NCI-H1105 (cell line): ENCODE measurements at places on chromosomes 4 and X.

GRCh38 chrX:155046811-155047528, 20.3 kb downstream of the FUNDC2 start:
- no peak for DNase-seq

DNA sequence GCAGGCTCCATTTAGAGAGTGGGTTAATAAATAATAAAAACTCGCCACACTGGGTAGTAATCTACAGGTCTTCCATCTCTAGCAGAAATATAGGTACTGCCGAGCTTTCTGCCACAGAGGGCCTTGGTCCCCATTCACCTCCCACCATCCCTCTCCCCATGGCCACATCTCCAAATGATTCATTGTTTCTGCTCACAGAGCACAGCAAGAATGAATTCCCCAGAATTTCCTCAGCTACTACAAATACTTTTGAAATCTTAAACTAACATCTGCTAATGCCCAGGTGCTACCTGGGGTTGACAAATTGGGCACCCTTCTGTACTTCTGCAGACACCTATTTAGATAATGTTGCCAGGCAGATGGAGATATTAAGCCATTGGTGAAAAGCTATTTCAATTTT, 5.1 kb downstream of the PHEX start:
- no peak for DNase-seq

DNA sequence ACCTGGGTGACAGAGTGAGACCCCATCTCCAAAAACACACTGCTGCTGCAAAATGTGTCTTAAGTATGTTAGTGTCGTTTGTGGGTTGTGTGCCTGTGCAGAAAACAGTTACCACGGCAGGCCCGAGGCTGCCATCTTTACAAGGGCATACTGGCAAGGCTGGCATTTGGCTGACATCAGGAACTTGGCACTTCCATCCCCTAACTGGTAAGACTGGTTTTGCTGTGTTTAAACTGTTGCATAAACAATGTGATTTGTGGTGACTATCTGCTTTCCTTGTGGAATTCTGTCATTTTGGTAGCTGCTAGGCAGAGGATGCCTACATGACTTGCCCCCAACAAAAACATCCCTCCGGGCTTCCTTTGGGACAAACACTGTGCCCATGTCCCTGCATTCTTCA, 12.3 kb downstream of the LRP2BP start:
- no peak for DNase-seq

DNA sequence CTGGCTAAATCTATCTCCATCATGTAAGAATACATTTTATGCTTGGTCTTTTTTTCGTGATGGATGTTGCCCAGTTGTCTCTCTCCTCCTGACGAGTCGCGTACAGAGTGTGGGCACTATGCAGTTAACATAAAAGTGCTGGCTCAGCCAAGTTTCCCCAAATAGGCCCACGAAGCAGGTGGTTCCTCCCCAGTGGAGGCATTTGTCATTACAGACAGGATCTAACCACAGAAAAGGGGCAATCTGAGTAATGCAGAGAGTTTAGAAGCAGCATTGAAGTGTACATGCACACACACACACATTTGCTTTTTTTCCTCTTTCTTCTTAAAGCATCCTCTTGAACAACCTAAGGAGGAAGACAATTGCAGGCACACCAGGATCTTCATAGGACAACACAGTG, 188.7 kb upstream of the VCX start:
- DNase-seq, result no peak

GRCh38 chr4:102533348-102533747, 32.2 kb downstream of the NFKB1 start:
- no peak for DNase-seq

DNA sequence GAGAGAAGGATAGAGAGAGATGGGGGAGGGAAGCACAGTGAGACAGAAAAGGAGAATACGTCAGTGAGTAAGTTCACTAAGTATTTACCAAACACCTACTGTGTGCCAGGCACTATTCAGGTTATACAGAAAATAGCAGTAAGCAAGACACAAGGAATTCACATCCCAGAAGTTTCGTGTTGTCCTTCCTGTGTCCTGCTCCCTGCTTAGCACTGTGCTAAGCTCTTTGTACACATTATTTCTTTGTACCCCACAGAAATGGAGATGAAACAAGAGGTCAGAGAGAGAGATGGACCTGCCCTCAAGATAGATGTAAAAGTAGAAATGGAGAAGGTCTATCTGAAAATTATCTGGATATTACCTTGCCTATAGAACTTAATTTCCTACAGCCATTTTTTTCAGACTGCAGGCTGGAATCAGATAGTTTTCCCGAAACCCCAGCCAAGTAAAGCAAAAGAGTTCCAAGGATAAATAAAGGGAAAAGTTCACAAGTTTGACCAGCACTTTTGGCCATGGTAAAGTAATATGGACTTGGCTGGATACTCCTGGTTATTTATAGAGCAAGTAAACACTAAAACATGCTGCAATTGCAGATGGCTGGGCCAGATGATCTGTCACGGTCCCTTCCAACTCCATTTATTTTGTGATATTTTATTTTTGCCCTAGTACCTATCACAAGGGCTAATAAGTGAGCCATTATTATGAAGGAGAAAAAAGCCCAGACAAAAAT, 353.7 kb upstream of the SLC7A11 start:
- no peak for DNase-seq

- DNase-seq, result no peak
Observed at GRCh38 chr4:120633810-120634209, 288.7 kb downstream of the PRDM5 start.

DNA sequence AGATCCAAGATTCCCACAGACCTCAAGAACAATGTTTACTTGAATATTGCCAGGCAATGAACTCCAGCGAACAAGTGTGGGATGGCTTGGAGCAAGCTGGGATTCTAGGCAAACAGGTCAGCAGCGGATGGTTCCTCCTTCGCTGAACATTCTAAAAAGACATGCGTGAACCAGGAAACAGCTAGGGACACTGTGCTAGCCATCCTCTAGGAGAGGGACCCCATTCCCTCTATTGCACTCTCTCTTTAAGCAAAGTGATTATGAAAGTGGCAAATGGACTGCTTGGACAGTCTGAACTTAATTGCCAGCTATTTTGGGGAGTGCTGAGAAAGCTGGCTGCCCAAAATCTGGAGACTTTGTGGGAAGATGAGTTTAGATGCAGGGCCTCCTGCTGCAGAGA, 29.9 kb upstream of the TEC start:
- DNase-seq, result no peak

DNA sequence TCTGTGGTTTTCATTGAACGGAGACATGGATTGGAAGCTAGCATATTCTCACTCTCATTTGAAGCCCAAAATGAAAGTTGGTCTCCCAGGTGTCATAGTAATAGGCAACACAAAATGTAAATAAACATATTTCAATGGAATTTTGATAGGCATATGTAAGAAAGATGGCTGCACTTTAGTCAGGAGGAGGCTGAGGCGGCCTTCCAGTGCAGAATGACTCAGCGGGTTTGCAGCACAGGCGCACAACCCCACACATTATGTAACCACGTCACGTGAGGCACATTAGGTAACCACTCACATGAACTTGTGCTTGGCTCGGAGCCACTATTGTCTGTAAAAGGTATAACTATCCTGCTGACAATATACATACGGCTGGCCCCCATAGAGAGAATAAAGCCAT, 381.7 kb downstream of the GPAT3 start:
- no peak for DNase-seq

DNA sequence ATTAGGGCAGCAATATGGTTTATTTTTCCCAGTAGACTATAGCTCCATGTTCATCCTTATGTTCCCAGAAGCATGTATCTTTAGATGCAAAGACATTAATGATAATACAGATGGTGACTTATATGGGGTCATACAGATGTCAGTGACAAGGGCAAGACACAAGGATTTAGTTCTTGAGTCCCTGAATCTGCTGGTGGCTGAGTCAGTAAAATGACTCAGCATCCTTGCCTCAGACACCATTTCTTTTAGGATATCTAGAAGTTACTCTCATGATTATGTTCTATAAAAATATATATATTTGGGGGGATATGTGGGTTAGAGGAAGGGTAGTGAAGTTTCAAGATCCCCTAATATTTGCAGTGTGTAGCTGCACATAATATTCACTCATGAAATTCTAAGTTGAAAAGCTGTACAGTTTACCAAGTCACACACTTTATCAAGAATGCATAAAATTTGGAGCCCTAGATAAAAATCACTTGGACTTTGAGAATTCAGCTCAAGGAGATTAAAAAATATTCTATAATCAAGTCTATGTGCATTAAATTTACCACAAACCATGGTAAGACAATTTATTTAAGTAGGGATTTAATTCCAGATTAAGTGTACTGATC, 101.9 kb downstream of the LNX1 start:
- DNase-seq, result no peak

GRCh38 chr4:48262926-48263325, 6.7 kb downstream of the TEC start:
- DNase-seq, result no peak

DNA sequence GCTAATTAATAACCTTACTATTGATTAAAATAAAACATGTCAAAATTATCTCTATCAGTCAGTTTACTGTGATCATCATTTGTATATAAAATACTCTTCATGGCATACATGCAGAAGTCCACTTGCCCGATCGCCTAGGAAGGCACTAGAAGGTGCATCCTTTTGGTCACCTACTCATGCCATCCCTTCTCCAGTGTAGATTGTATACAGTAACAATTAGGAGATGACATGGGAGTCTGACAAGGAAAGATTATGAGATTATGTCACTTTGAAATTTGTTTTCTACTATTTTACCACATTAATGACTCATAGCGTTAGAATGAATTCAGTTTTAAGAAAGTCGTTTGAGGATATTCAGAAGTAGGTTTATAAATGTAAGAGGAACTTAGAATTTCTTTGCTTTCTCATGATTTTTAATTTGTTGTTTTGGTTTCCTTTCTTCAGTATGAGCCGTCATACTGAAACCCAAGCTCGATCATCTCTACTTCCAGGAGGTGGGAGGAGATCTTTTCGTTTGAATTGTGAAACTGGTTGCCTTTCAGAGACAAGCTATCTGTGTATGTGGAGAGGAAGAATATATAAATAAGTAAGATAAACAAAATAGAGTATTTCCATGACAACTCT, 51.1 kb upstream of the UNC5C start:
- DNase-seq, result no peak

DNA sequence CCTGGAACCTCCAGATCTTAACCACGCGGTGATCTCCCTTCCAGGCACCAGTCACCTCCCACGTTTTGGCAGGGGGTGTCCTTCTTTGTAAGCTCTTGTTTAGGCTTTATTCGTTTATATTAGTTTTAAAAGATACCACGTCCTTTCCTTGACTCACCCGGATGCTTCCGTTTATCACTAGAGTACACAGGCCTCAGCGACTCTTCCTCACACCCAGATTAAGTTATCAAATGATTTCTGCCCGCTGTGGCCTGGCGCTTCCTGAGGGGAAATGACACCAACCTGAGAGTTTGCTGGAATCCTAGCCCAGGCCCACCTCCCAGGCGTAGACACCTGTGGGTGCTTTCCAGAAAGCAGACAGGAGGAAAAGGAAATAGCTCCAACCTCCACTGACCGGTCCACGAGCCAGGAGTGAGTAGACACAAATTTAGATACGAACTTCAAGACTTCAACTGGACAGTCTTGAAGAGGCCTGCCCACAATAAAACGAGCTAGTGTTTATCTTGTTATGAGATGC, 756 bp upstream of the ADAMTS3 start:
- DNase-seq, result no peak

- no peak for DNase-seq
Observed at GRCh38 chr4:36290641-36291040, 9.2 kb downstream of the DTHD1 start.

- DNase-seq, result no peak
Observed at GRCh38 chrX:40019541-40019940, 78.2 kb downstream of the BCOR start.

DNA sequence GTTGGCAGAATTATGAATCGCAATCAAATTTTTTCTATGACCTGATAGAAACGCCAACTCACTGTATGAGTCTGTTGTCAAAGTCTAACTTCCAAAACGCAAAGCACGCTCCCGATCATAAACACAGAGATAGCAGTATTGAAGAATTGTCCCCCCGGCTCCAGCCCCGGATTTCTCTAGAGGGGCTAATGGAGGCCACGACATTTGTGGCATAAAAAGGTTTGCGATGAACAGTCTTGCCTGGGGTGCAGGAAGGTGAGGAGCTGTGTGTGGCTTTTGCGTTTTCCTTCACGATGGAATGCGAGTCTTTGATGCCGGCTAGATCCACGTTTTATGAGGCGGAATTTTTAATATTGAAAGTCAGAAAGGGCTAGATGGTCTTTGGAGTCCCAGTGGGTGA, 183.0 kb downstream of the CRLF2 start:
- DNase-seq, result no peak

DNA sequence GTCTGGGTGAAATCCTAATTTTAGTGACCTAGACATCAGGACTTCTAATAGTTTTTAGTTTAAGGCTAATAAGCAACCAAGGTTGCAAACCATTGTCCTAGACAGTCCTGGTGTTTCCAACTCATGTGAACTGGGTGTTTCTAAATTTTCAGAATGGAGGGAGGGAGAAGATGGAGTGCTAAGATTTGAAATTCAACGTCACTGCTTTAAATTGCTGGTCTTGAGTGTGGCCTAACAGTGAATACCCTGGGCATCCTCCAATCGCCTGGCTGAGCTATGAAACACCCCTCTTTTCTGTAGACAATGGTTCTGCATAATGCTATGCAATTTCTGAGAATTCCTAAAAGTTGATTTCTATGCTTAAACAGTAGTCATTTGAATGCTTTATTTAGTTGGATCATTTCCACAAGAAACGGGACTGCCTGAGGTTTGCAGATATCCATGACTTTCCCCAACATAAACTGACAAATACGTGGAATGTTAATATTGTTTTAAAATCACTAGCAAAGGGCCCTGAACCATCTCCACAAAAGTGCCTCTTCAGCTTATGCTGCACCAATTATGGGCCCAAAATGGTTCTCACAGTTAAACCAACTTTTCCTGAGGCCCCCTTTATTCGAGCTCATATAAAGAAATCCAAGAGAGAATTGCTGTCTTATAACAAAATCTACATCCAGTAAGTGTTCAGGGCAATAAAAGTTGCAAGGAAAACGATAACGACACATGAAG, 1.1 kb downstream of the FBXL5 start:
- peak; percentile 7 for DNase-seq

DNA sequence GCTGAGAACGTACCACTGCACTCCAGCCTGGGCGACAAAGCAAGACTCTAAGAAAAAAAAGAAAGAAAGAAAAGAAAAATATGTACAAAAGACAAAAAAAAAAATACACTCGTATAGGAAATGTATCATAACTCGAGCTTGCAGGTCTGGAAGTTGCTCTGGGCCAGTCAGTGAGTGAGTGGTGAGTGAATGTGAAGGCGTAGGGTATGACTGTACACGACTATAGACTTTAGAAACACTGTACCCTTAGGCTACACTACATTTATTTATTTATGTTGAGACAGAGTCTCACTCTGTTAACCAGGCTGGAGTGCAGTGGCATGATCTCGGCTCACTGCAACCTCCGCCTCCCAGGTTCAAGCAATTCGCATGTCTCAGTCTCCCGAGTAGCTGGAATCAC, 29.4 kb downstream of the EVC2 start:
- no peak for DNase-seq

DNA sequence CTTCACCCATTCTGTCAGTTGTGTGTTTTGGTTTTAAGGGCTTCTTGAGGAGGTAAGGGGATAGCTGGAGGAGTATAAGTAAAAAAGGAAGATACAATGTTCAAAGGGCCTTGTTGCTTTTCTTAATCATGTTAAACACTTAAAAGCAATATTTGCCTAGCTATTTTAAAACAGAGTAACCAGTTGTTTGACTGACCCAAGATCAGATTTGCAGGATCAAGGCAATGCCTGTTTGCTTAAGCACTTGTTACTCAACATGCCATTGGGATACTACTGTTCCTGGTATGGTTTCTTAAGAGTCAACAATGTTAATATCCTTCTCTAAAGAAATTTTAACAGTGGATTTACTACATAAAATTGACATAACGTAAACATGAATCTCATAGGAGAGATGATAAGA, 2.6 kb downstream of the DCLK2 start:
- DNase-seq, result no peak
